Chondrocyte (in vitro differentiated cells): ENCODE measurements at places on chromosomes 3 and 15.

DNA sequence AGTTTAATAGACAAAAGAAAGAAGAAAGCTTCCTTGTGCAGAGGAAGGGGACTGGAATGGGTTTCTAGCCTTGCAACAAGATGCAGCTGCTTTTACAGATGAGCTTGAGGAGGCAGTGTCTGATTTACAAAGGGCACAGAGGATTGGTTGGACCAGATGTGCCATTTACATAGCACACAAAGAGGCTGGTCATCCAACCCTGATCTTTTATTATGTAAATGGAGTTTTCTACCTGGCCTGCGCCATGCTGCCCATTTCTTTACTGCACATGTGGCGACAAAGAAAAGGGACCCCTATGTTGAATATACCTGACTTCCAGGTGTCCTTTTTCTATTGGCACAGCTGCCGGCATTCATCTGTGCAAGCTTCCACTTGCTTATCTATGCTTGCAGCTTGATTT is 409.4 kb upstream of the FRG2C start:
- no peak for DNase-seq

GRCh38 chr3:29319798-29320197 is 38.9 kb downstream of the RBMS3 start:
- no peak for DNase-seq

GRCh38 chr3:131796558-131797198 is 238.1 kb downstream of the CPNE4 start:
- DNase-seq: no peak

GRCh38 chr3:168080499-168081170 is 15.1 kb downstream of the GOLIM4 start:
- no peak for DNase-seq

GRCh38 chr3:18870074-18870640 is 278.2 kb upstream of the KCNH8 start:
- DNase-seq: no peak

GRCh38 chr15:24823473-24823872 is 131.3 kb upstream of the SNRPN start:
- DNase-seq: no peak

GRCh38 chr3:126355777-126356372 is 1.3 kb downstream of the KLF15 start:
- DNase-seq: peak; percentile 79

DNA sequence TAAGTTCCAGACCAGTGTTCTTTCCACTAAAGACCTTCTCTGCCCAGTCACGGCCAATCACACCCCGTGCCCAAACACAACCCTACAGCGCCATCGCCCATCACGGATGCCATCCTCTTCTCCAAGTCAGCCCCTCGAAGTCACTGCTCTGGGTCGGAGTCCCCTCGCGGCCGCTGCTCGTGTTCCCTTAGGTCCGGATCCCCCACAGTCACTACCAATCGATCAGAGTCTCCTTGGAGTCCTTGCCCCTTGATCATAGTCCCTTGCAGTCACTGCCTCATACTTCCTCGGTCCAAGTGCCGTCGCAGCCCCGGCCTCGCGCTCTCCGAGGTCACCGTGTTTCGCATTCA is 461 bp downstream of the PCYT1A start:
- no peak for DNase-seq

DNA sequence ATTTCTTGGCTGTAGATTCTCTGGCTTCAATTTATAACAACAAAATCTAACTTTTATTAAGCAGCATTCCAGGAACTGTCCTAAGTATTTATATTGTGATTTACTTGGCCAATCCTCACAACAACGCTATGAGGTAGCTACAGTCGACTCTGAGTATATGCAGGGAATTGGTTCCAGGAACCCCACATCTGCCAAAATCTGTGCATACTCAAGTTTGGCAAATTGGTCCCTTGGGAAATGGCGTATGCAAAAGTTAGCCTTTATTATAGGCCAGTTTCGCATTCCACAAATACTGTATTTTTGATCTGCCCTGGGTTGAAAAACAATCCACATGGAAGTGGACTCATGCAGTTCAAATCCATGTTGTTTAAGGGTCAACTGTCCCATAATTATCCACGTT is 53.9 kb downstream of the RAP2B start:
- DNase-seq: no peak

GRCh38 chr3:136343446-136343845 is 93.3 kb downstream of the PCCB start:
- DNase-seq: no peak

GRCh38 chr3:60001369-60001768 is 951.5 kb upstream of the CFAP20DC start:
- no peak for DNase-seq
